ENCODE measurements at places on chromosomes 16 and 17.

DNA sequence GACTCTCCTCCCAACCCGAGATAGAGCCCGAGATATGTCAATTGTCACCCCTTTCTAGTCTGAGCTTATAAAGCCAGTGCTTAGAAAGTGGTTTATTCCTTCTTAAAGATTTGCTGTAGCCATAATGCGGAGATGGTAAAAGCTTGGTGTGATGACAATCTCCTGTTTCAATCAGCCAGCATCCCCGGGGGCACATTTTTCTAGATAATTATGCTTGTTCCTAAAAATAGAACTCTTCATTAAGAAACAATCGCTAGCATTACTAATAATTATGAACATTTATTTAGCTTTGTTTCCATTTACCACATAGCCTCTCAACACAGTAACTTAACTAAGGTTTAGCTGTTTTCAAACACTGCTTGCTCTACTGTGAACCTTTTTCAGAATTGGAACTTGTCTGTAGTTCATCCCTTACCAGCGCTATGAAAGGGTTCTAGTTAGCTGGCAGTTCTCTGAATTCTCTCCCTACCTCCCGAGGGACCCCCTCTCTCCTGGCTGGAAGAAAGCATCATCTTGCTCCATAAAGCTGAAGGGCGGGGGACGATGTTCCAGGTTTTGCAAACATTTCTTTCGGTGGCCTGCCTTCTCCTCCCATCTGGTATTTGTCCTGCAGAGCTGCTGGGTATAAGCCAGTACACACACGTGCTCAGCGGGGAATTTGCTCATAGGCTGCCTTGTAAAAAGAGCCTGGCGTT is 922 bp upstream of the MRPL58 start:
- DNase-seq, result peak; percentile 48

DNA sequence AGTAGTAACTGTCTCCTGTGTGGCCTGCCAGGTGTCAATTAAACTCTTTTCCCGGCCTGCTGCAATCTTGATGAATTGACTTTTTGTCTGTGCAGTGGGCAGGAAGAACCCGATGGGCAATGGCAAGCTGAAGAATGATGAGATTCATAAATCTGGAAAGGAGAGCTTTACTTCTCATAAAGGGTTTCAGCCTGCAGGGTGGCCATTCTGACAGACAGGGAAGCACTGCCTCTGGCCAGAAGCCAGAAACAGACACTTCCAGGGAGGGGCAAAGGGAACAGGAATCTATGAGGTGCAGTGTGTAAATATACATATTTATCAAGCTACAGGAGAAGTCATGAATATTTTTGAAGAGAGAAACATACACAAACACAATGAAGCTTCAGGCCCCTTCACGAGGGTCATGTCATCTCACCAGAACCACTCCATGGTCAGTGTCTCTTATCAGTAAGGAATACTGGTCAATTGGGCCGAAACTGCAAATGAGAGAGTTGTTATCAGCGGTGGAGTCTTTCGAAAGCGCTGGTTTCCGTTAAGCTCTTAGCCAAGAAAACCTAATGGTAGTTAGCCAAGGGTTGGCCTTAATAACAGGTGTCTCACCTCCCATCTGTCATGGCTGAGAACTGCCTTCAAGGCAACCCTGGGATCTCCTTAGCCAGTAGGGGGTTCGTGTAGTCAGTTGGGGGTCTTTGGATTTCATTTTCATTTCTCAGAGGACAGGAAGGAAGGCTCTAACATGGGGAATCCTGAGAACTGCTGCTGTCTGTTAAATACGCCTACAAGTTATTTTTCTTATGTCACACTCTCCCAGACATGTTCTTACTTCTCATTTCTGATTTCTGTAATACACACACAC is 1.2 kb upstream of the NARF start:
- DNase-seq, result peak; percentile 50

- DNase-seq, result no peak
Observed at GRCh38 chr17:14545156-14545906, 244.4 kb downstream of the HS3ST3B1 start.

GRCh38 chr16:88907768-88908167 is 41.3 kb upstream of the PABPN1L start:
- DNase-seq, result no peak

DNA sequence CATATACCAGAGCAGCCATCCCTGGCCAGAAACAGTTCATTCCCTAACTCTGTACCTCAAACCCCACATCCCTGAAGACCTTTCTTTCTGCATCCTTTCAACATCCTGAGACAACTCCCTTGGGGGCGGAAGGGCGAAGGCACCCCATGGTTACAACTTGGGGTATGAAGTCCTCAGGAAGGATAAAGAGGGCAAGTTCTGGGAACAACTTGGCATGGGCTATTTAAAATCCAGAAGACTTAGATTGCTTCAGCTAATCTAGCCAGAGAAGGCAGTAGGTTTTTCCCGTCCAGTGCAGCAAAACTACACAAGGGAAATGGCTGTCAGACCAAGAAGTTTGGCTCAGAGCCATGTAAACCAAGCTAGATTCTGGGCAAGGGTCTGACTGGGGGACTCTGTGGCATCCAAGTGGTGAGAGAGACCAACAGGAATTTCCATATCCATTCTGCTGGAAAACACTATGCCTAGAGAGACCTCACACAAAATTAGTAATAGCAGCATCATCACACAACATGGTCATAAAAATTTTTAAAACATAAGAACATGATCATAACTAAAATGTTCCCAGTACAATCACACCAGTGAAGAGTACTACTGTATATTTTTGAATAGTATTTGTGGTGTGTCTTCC is 113.2 kb downstream of the CDYL2 start:
- no peak for DNase-seq

DNA sequence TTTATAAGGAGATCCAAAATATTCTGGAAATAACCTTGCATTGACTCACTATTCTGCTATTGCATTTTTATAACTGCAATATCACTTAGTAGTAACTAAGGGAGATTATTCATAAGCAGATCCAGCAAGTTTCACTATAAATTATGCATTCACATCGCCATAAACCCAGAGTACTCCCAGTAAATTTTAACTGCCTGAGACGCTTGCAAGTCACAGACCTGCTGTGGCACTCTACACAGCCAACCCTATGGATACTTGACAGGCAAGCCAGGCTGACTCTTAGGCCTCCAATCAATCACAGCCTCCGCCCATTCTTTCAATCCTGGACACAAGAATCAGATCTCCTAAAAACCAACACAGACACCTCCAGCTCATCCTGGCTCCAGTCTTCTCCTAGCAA is 28.2 kb downstream of the USP31 start:
- DNase-seq, result no peak

- no peak for DNase-seq
Observed at GRCh38 chr16:60346256-60346655, 1612.1 kb upstream of the GOT2 start.

DNA sequence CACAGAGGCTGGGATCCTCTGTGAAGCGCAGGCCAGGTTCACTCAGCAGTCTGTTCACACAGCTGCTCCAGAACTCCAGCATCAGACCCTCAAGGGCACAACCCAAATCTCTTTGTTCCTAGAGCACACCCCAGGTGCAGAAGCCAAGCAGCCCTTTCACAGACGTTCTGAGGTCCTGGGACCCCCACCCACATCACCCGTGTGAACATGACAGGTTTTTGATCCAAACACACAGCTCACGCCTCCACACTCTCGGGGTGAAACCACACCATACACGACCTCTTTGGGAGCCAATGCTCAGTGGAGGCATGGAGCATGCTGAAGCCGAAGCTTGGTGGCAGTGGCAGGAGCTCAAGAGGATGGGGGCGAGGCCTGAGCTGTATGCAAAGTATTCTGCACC is 97.4 kb downstream of the ZNF778 start:
- DNase-seq, result no peak

DNA sequence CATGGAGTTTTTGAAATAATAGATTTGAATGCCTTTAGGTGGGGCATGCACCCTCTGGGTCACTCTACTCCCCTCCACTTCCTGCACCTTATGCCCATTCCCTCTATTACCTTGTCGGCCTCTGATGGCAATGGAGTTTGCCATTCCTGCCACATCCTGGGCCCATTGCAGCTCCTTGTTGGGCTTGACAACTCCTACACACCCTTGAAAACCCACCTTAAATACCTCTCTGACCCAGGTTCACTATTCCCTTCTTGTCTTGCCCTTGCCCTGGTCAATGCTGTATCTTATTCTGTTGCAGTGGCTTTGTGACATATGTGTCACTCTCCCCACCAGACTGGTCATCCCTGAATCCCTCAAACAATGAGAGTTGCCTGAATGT is 2.4 kb downstream of the CCR7 start:
- DNase-seq, result no peak

GRCh38 chr17:31758646-31759045 is 100.4 kb downstream of the COPRS start:
- DNase-seq, result no peak

DNA sequence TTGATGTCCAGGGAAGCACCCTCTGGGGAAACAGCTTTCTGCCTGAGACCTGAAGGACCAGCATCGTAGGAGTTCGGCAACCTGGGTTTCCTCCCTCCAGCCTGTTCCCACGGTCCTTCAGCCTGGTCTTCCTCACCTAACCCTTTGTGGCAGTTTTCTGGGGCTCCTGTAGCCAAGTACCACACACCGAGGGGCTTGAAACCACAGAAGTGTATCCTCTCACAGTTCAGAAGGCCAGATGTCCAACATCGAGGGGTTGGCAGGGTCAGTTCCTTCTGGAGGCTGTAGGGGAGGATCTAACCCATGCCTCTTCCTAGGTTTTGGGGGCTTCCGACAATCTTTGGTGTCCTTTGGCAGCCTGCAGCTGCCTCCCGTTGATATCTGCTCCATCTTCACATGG is 381.0 kb upstream of the TNRC6C start:
- no peak for DNase-seq

DNA sequence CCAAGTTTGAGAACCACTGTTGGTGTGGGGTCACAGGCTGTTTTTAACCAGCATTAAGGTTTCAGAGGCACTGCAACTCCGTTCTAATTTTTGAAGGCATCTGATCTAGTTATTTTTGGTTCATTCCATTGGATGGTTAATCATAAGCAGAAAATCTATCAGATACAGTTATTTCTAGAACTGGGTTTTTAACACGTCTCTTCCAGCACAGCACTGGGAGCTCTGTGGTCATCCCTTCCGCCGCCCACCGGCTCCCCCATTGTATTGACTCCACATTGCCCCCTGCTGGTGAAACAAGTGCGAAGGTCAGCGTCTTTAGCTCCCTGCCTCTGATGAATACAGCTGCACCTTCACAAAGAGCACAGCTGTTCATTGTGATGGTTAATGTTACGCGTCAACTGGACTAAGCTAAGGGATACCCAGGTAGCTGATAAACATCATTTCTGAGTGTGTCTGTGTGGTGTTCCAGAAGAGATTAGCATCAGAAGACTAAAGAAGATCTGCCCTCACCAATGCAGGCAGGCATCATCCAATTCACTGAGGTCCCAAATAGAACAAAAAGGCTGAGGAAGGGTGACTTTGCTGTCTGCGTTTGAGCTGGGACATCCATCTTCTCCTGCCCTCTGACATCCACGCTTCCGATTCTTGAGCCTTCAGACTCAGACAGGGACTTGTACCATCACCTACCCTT is 8.5 kb downstream of the CCL18 start:
- DNase-seq, result peak; percentile 46

DNA sequence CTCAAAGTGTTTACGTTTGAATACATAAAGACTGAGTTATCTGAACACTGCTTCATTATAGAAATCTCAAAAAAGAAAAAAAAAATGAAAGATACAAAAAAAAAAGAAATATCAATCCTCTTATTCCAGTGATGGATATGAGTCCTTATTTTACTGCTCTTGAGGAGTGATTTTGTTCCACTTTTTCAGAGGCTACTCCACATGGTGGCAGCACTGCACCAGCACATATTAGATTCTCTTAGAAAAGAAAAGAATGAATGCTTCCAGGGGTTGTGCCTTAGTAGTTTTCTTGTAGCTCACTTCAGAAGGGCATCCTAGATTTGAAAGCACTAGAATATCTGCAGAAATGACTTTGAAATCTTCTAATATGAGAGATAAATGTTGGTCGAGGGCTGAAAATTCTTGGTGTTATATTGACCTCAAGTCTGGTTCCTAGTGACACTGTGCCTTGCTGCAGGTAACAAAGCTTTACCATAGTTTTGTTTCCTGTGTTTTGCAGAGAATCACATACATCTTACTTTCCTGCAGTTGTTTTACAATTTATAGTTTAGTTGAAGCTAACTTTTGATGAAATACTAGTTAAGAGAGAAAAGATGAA is 25.9 kb downstream of the AP2B1 start:
- DNase-seq, result peak; percentile 40

DNA sequence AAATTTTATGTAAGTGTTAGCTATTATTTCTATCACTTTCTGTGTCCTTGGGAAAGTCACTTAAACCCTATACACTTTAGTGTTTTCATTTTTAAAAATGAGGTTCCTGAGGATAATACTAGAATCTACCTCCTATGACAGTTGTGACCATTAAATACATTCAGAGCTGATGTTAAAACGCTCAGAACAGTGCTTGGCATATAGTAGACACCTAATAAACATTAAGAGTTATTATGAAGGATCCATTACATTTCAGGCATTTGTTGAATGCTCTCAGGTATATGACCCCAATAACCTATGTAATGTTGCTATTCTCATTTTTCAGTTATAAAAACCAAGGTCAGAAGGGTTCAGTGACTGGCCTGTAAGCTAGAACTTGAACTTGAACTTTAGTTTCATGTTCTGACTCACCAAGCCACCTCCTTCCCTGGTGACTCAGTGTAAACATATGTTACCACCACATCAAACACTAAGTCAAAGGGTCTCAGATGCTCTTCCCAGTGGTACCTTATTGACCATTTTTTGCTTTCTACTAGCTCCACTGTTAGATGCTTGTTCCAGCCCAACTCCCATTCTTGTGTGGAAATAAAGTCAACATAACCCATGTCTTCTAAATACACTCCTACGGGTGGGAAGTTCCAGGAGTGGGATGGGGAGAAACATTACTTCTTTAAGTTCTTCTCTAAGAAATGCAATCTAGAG is 47.6 kb downstream of the HSD17B2 start:
- no peak for DNase-seq

DNA sequence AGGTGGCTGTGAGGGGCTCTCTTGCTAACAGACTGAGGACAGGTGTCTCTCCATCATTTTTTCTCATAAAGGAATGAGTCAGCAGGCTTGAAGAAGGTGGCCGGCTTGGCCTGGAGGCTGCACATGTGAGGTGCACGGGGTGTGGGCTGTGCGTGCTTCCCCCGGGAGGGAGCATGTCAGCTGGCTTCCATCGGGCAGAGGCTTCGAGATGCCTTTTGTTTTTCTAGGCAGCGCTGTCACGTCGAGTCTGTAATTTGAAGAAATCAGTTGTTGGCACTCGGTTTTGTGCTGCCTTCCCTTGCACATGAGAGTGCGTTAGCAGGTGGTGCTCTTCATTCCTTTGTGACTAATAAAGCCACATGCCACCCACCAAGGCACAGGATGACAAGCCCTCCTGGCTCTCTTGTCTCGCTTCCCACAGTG is 89.7 kb downstream of the NPIPB11 start:
- DNase-seq, result no peak

DNA sequence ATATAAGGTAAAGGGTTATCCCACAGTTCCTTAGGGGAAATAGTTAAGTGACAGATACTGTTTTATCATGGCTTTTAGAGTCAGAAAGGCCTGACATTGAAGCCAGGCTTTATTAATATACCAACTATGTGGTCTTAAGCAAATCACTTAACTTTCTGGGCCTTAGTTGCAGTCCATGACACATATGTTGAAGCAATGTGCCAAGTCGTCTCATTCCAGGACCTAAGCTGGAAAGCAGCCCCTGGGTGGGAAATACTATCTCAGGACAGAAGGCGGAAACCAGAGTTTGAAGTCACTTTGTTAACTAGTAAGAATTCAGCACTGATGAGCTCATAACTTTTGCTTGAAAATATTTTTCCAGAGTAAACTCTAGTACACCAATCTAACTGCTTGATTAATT is 80.0 kb downstream of the USP32 start:
- DNase-seq, result no peak
